Peyer's patch (tissue), 4 donors: ENCODE measurements at places on chromosomes 6 and 20.

DNA sequence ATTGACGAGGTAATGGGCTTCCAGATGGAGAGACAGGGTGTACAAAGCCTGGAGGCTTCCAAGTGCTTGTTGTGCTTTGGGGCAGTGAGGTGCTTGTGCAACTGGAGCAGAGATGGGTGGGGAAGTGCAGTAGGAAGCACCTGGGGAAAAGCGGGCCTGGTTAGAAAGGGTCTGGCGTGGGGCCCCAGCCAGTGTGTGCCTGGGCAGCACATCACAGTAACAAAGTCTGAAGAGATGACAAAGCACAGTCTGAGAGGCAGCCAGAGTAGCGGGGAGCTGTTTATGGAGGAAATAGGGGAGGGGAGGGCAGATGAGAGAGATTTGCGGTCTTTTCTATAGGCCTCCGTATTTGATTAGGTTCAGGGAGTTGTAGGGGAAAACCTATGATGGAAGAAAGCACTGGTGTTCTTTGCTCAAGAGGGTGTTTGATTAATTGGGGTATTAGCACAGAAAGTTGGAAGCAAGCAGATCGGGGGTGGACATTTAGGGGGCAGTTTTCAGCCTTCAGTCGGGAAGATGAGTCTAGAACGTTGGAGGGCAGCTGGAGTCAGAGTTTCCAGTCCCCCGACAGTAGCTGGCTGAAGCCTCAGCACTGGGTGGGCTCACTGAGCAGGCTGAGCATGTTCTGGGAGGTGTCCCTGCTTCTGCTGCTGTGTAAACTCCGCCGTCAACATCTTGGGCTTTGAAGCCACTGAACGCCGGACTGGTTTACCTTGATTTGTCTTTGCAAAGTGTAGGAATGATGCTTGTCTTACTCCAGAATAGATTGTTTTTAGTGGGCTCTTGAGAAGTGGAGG is 15.5 kb upstream of the MROH8 start:
- no peak for DNase-seq

- DNase-seq: no peak
Observed at GRCh38 chr6:715709-716491, 23.0 kb upstream of the EXOC2 start.

- DNase-seq: no peak
Observed at GRCh38 chr6:15770347-15771143, 107.7 kb upstream of the DTNBP1 start.

- DNase-seq: no peak
Observed at GRCh38 chr6:164114651-164115050, 700.1 kb downstream of the QKI start.

DNA sequence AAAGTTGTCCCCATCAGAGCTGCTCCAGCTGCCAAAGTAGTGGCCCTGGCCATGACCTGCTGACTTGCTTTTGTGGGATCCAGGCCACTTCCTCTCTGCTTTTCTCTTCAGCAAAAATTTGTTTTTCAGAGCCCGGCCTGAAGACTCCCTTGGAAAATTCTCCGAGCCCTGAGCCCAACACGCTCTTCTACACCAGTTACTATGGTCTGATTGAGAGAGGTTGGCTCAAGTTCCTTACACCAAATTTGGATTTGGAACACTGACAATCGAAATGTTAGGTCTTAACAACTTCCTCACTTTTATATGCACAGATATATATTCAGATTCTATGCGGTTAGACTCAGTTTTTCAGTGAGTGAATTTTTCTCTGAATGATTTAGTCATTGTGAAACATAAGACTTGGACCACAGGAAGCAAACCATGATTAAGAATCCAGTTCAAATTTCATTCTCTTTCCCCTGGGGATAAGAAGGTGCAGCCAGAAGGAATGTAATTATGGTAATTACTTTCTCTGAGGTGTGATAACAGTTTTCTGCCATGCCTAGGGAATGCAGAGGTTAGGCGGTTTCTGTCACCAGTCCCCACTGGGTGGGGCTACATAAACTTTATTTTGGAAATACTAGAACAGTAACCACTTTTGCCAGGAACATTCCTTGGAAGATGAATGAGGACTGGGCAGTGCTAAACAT is 365.2 kb downstream of the SYNE1 start:
- DNase-seq: no peak

- no peak for DNase-seq
Observed at GRCh38 chr20:61901392-61902220, 164.1 kb downstream of the TAF4 start.

DNA sequence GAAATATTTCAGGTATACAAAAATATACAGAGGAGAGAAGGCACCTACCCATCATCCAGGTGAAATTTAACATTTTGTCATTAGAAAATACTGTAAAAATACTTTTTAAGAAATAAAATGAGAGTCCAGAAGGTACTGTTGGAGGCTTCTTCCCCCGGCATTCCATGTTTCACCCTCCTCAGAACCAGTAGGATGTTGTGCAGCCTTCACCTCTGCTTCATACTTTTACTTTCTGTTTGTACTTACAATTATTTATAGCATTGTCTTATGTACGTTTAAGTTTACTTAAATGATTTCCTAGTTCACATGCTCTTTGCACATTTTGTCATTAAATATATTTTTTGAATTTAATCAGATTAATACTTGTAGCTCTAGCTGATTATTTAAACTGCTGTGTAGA is 30.9 kb downstream of the TMEM200A start:
- no peak for DNase-seq

DNA sequence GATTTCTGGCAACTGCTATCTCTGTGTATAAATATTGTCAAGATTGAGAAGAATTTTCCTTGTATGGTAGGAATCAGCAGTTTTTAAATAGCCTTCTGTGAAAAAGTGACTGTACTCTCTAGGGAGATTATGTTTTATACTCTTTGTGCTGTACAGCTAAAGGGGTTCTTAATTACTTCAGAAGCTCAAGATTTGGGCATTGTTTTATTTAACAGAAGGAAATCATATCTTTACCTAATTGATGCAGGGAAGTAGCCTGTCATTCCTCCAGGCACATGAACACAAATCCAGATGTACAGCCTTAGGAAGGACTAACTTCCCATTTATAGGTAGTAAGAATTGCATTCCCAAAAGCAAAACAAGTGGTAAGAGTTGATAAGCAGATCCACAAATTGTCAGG is 1.3 kb downstream of the CALHM5 start:
- DNase-seq: no peak

GRCh38 chr20:46621492-46621891 is 29.8 kb downstream of the SLC13A3 start:
- DNase-seq: no peak

DNA sequence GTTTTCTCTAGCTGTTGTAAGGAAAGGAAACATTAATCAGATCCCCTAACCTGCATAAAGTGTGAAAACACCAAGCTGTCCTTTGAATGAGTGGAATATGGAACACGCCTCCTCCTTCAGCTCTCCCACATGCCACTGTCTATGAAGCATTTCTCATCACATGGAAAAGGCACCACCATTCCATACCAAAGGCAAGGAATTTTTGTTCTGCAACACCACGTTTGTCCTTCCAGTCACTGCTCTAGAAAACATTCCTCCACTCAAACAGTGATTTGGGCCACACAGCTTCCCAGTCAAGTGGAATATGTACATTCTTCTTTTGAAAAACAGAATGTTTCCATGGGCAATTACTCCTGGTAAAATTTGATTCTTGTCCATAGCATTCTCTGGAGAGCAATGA is 120.1 kb downstream of the OPRM1 start:
- DNase-seq: no peak

DNA sequence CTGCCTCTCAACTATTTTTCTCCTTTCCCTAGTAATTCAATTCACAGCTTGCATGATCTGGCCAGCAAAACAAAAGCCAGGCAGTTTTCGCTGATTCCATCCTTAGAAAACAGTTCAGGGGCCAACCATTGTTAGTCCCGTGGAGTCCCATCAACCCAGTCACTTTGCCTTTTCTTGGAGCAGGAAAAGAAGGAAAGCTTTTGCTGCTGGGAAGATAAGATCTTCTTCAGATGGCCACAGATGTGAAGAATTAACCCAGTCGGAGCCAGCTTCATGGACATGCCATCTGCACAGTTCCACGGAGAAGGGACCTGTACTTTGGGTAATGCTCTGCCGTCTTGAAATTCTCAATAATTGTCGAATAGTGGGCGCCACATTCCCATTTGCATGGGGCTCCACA is 76.9 kb upstream of the TSHZ2 start:
- no peak for DNase-seq
